Karpas-422 (cell line): ENCODE measurements at places on chromosomes 11 and 22.

DNA sequence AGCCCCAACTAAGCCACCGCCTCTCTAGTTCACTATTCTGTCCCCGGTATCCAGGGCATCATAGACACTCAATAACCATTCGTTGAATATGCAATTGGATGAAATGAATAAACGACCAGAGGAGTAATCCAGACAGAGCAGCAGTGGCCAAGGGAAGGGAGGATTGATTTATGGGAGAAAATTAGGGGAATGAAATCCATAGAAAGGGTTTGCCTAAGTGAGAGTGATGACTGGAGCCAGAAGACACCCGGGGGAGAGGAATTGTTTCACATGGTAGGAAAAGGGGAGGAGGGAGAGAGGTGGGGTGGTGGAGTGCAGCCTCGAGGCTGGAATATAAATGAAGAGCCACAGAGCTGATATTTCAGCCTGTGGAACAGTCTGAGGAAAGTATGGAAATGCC lies 168.2 kb downstream of the COMMD9 start:
- H3K36me3 ChIP-seq = no peaks in the 10 kb centered on the region
- no peak overlapping the region for H3K27ac ChIP-seq
- H3K4me3 ChIP-seq = no peak overlapping the region
- DNase-seq = no peak
- H3K4me1 ChIP-seq = no peaks in the 10 kb centered on the region

- no peak for DNase-seq
- no peak overlapping the region for H3K4me3 ChIP-seq
- no peaks in the 10 kb centered on the region for H3K27me3 ChIP-seq
- H3K27ac ChIP-seq = no peak overlapping the region
- H3K36me3 ChIP-seq = no peaks in the 10 kb centered on the region
Observed at GRCh38 chr11:10243896-10244575, 50.0 kb downstream of the SBF2 start.

DNA sequence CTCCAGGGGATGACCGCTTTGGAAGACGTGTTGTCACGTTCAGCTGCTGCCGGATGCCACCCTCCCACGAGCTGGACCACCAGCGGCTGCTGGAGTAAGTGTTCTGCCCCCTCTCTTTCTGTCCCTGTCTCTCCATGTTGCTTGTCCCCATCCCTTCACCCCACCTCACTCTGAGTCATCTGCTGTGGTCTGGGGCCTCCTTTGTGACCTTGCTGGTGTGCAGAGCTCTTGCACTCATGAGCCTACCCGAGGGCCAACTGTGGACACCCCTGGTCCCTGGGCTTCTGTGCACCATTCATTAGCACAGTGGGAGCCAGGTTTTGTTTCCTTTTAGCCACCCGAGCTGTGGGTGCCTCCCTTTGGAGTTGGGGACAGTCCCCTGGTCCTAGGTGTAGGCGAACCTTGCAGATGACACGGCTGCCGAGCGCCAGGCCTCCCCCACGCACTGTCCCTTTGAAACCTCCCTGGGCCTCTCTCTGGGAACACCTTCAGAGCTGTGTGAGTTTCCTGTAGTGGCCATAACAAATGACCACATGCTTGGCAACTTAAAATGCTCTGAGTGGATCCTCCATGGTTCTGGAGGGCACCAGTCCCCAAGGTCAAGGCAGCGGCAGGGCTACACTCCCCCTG lies 49.8 kb downstream of the ARHGAP8 start:
- DNase-seq = no peak
- H3K4me1 ChIP-seq = no peaks in the 10 kb centered on the region
- no peaks in the 10 kb centered on the region for H3K27me3 ChIP-seq
- H3K27ac ChIP-seq = no peak overlapping the region
- no peak overlapping the region for H3K4me3 ChIP-seq

GRCh38 chr22:38437416-38437815 lies 17.6 kb downstream of the KCNJ4 start:
- H3K27ac ChIP-seq = no peak overlapping the region
- H3K4me1 ChIP-seq = no peaks in the 10 kb centered on the region
- DNase-seq = no peak

DNA sequence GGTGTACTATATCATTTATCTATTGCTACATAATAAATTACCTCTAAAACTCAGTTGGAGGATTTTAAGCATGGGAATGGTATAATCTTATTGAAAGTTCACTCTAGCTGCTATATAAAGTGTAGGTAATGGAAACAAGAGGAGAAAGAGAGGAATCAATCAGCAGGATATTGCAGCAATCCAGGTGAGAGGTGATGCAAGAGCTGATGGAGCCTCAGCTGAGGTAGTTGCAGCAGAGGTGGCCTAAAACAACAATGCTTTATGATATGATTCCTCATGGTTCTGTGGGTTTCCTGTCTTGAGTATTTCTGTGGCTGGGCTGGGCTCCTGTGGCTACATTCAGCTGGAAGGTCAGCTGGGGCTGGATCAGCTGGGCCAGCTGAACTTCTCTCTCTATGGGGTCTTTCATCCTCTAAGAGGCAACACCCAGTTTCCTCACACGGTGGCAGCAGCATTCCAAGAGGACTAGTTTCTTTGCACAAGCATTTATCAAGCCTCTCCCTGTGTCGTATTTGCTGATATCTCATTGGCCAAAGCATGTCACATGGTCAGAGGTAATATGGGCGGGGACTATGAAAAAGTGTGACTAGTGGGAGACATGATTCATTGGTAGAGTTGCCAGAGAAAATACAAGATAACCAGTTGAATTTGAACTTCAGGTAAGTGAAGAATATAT lies 135.4 kb upstream of the LARGE1 start:
- H3K27ac ChIP-seq = no peak overlapping the region
- no peak overlapping the region for H3K4me3 ChIP-seq
- no peaks in the 10 kb centered on the region for H3K4me1 ChIP-seq
- H3K36me3 ChIP-seq = no peaks in the 10 kb centered on the region
- no peaks in the 10 kb centered on the region for H3K27me3 ChIP-seq

- no peaks in the 10 kb centered on the region for H3K4me1 ChIP-seq
- H3K27me3 ChIP-seq = no peaks in the 10 kb centered on the region
- no peak overlapping the region for H3K4me3 ChIP-seq
- H3K27ac ChIP-seq = no peak overlapping the region
Observed at GRCh38 chr11:29879560-29879959, 137.3 kb downstream of the KCNA4 start.

DNA sequence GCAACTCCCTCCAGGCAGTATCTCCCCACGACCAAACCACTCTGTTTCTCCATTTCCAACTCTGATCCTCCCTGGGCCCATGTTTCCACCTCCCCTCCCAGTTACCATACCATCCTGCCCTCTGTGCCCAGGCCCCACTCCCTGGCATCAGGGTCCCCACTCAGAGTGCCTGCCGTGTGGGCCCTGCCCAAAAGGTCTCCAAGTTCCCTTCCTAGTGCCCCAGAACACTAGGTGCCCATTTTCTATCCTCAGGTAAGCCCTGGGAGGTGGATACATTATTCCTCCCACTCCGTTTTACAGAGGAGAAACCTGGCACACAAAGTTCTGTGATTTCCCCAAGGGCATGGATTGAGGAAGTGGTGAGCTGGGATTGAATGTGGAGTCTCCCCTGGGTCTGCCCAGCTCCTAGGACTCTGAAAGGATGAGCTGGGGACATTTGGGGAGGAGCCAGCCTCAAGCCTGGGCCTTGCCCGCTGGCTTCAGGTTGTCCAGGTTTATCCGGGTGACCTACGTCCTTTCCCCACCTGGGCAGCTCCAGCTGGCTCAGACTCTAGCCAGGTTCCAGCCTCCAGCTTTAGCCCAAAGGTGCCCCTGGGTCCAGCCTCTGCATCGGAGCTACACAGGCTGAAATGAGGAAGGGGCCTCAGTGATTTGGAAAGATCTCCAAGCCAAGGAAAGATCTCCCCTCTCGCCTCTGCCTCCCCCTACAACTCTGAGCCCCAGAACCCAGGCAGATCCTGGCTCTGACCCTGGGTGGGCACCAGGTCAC lies 2.2 kb upstream of the GSTT4 start:
- H3K27ac ChIP-seq = no peak overlapping the region
- peaks cover 15% of the 10 kb centered on the region for H3K4me1 ChIP-seq
- peak; percentile 30 for DNase-seq
- no peak overlapping the region for H3K4me3 ChIP-seq
- no peaks in the 10 kb centered on the region; the same call in 1 of the 2 replicates for H3K27me3 ChIP-seq

GRCh38 chr11:100876815-100877520 lies 189.9 kb downstream of the ARHGAP42 start:
- no peaks in the 10 kb centered on the region for H3K4me1 ChIP-seq
- no peak for DNase-seq
- no peaks in the 10 kb centered on the region; the same call in 1 of the 2 replicates for H3K27me3 ChIP-seq
